ENCODE measurements at places on chromosomes 4 and X.

DNA sequence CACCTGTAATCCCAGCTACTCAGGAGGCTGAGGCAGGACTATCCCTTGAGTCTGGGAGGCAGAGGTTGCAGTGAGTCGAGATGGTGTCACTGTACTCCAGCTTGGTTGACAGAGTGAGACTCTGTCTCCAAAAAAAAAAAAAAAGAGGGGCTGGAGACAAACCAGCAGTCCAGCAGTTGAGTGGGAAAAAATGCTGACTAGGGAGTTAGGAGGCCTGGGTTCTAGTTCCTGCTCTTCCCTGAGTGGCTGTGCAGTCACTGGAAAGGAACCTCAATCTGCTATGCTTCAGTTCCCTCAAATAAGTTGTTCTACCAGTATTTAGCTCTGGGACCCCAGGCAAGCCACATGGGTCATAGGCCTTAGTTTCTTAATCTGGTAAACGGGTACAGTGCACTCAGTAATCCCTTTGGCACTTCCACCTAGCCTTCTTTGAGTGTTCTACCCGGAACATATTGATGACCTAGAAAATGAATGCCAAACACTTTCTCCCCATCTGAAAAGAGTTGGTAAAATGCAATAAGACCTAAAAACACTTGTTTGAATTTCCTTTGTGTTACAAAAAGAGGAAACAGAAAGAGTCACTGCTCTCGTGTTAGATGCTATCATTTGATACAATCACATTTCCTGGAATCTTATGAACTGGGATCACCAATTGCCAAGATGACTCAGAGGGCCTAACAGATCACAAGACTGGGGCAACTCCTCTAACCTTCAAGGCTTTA lies 99.3 kb upstream of the EGFL6 start:
- no peak overlapping the region for H3K4me3 ChIP-seq
- no peak overlapping the region for H3K27ac ChIP-seq
- no peak for DNase-seq
- peaks cover 7% of the 10 kb centered on the region for H3K4me1 ChIP-seq
- no peaks in the 10 kb centered on the region for H3K36me3 ChIP-seq

DNA sequence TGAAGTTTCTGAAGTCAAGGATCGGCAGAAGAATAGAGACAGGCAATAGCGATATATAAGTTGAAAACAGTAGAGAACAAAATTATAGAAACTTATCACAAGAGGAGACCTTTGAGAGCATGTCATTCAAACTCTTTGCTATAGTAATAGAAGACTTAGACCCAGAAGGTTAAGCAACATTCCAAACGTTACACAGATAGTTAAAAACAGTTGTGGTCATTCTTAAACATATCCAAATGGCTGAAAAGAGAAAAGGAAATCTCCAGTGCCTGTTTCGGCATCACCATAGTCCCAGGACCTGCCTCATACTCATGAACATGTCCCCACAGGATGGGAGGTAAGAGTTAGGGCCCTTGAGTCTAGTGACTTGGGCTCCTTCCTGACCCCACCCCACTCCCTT lies 258.1 kb upstream of the NOCT start:
- H3K27me3 ChIP-seq: no peaks in the 10 kb centered on the region
- H3K27ac ChIP-seq: no peak overlapping the region
- H3K36me3 ChIP-seq: no peaks in the 10 kb centered on the region
- DNase-seq: no peak

DNA sequence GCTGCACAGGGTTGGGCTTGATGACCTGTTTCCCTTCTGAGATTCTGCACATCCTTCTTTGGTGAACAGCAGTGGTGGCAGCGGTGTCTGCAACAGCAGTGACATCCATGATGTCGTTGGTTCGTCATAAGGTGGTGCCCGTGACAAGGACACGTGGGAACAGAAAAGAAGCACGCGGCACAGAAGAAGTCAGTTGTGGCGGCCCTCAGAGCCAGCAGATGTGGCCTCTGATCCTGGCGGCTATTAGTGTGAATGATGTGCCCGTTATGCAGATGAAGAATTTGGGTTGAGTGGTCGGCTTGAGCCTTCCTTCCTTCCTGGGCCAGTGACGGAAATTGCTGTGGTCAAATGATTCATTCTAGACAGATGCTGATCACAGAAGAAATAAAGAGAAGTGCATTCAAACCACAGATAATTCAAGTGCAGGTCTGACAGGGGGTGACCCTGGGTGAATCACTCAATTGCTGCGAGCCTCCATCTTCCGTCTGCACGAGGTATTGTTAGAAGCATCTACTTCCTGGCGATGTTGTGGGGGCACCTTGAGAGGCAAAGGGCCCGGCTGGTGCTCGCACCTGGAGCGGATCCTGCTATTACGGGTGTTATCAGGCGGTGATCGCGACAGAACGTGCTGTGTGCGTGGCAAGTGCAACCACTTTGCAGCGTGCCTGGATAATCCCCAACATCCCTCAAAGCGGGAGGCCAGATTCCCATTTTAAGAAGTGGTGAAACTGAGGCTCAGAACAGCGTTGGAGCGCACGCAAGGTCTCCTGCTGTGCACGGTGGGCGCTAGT lies 215.2 kb upstream of the PSAPL1 start:
- DNase-seq: no peak
- H3K4me3 ChIP-seq: no peak overlapping the region
- H3K27ac ChIP-seq: no peak overlapping the region
- H3K27me3 ChIP-seq: no peaks in the 10 kb centered on the region
- no peaks in the 10 kb centered on the region for H3K4me1 ChIP-seq

- no peaks in the 10 kb centered on the region for H3K4me1 ChIP-seq
- H3K27ac ChIP-seq: no peak overlapping the region
- DNase-seq: no peak
- H3K36me3 ChIP-seq: no peaks in the 10 kb centered on the region
Observed at GRCh38 chr4:75881476-75881875, 20.8 kb downstream of the PPEF2 start.

DNA sequence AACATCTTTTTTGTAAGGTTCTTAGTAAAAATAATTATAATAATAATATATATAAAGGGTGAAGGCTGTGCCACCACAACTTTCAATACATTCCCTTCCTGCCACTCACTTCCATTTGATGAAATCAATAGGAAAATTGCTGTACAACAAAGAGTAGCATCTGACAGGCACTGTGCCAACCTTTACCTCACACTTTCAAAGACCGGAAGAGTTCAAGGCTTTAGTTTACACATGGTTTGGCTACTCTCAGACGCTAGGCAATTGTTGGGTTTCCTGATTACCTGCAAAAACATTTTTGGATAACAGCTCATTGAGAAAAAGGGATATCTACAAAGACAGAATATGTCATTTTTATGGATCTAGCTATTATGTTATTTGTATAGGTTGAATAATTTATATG lies 5.5 kb upstream of the ING2 start:
- no peak overlapping the region for H3K27ac ChIP-seq
- no peak overlapping the region for H3K4me3 ChIP-seq
- H3K27me3 ChIP-seq: no peaks in the 10 kb centered on the region
- no peaks in the 10 kb centered on the region for H3K36me3 ChIP-seq
- DNase-seq: no peak

- H3K36me3 ChIP-seq: no peaks in the 10 kb centered on the region
- H3K4me3 ChIP-seq: no peak overlapping the region
Observed at GRCh38 chr4:113064244-113064643, 14.8 kb downstream of the ANK2 start.

GRCh38 chr4:177356206-177356605 lies 46.5 kb downstream of the NEIL3 start:
- no peaks in the 10 kb centered on the region for H3K4me1 ChIP-seq
- no peak for DNase-seq

DNA sequence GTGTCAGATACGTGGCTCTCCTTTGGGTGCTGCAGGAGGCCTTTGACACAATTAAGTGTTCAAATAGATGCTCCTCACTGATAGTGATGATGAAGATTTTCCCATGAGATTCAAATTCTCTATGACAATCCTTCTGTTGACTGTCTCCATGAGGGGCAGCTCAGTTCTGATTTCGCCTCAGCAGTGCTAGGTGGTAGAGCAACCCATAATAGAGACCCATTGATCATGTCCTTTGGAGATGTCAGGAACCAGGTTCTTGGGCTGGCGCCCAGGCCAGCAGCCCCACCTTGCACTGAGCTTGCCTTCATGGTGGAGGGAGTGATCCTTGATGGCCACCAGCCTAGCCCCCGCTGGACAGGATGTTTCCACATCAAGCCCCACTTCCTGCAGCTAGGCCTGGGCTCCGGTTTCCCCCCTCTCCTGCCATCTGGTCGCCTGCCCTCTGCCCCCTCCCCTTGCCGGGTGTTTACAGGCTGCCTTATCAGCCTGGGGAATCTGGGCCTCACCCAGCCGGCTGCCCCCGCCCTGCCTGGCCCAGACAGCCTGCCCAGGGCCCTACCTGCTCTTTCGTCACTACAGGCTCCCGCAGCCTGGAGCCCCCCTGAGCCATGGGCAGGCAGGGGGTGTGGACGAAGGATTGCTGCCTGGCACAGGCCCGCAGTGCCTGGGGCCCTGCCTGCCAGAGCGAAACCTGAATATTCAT lies 12.6 kb downstream of the ELF4 start:
- peak overlapping the region; percentile 62 for H3K27ac ChIP-seq
- H3K4me3 ChIP-seq: peak overlapping the region; percentile 4
- no peak for DNase-seq

DNA sequence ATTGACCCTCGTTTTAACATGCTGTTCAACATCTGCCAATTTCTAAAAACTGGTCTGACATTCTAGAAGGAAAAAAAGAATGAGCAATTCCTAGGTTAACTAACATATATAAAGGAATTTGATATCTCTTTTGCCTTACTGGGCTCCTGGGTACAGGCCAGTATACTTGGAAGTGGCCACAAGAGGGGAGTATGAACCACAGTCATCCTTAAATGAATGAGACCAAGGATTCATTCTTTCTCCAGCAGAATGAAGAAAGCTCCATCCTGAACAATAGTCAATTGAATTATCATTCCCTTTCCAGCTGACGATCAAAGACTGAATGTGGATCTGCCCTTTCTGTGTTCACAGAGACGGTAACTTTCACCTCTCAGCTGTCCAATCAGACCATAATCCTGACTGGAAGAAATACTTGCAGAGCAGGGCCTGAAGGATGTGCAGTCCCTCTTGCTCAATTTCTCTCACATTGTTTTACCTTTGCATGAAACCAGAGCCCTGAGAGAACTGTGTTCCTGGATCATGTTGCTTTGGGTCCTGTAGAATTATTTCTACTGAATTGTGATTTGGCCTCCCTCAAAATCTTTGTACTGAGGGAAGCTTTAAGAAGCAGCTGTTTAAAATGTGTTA lies 14.8 kb upstream of the SPARCL1 start:
- no peak for DNase-seq
- H3K4me1 ChIP-seq: no peaks in the 10 kb centered on the region
- H3K27me3 ChIP-seq: no peaks in the 10 kb centered on the region
- H3K27ac ChIP-seq: no peak overlapping the region
- H3K36me3 ChIP-seq: no peaks in the 10 kb centered on the region

GRCh38 chr4:40333921-40334352 lies 1.2 kb upstream of the CHRNA9 start:
- H3K27ac ChIP-seq: no peak overlapping the region
- H3K4me3 ChIP-seq: no peak overlapping the region
- no peak for DNase-seq
- no peaks in the 10 kb centered on the region for H3K27me3 ChIP-seq
- no peaks in the 10 kb centered on the region for H3K36me3 ChIP-seq

DNA sequence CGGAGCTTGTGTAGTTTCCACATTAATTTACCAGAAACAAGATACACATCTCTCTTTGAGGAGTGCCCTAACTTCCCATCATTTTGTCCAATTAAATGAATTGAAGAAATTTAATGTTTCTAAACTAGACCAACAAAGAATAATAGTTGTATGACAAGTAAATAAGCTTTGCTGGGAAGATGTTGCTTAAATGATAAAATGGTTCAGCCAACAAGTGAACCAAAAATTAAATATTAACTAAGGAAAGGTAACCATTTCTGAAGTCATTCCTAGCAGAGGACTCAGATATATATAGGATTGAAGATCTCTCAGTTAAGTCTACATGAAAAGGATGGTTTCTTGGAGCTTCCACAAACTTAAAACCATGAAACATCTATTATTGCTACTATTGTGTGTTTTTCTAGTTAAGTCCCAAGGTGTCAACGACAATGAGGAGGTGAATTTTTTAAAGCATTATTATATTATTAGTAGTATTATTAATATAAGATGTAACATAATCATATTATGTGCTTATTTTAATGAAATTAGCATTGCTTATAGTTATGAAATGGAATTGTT lies at the start of gene FGB:
TSS of gene FGB (plus strand) at position 315 of the 558 bp plus-strand sequence. CDS start at position 323, 8 bp downstream.
- H3K27ac ChIP-seq: no peak within 1 kb of the TSS
- no peaks in the 10 kb centered on the region for H3K36me3 ChIP-seq
- DNase-seq: no peak
- no peaks in the 10 kb centered on the region for H3K4me1 ChIP-seq
- H3K27me3 ChIP-seq: no peaks in the 10 kb centered on the region

- H3K27me3 ChIP-seq: no peaks in the 10 kb centered on the region
- no peak for DNase-seq
- H3K27ac ChIP-seq: no peak overlapping the region
- H3K4me3 ChIP-seq: no peak overlapping the region
Observed at GRCh38 chr4:178395798-178396197, 953.6 kb upstream of the AGA start.

GRCh38 chr4:176778491-176778890 lies 14.2 kb downstream of the VEGFC start:
- no peak for DNase-seq
- H3K36me3 ChIP-seq: no peaks in the 10 kb centered on the region
- no peak overlapping the region for H3K27ac ChIP-seq
- no peaks in the 10 kb centered on the region for H3K27me3 ChIP-seq
- H3K4me1 ChIP-seq: no peaks in the 10 kb centered on the region
- H3K4me3 ChIP-seq: no peak overlapping the region

- H3K27me3 ChIP-seq: no peaks in the 10 kb centered on the region
- H3K27ac ChIP-seq: no peak overlapping the region
- no peak overlapping the region for H3K4me3 ChIP-seq
Observed at GRCh38 chrX:15114743-15115566, 154.9 kb downstream of the ASB9 start.

DNA sequence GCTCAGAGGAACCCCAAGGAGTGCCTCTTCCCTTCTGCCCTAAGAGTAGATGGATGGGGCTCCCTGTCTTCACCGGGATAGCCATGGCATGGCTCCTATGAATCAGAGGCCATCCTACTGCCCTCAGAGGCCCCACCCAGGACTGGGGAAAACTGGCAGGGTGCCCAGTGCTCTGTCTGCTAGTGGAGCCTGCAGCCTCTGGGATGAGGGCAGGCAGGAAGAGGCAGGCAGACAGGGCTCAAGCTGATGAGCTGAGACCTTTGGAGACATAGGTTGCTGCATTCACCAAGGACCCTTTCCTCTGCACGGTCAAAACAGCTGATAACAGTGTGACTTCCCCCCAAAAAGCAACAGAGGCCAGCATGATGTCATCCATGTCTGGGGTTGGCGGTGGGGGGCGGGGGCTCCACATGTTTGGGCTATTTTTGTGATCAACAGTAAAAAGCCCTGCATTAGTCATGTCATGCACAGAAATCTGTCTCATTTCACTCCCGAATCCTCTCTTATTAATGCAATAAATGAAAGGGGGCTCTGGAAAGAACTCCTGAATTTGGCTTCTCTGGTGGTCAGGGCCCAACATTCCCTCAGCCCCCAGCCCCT lies 207.6 kb upstream of the MAMLD1 start:
- no peak overlapping the region for H3K27ac ChIP-seq
- H3K4me1 ChIP-seq: no peaks in the 10 kb centered on the region
- no peaks in the 10 kb centered on the region for H3K27me3 ChIP-seq
- H3K36me3 ChIP-seq: no peaks in the 10 kb centered on the region

All from naive thymus-derived CD4-positive, alpha-beta T cell (primary cell).